NCI-H1048 (cell line): ENCODE measurements at places on chromosomes 11 and 22.

DNA sequence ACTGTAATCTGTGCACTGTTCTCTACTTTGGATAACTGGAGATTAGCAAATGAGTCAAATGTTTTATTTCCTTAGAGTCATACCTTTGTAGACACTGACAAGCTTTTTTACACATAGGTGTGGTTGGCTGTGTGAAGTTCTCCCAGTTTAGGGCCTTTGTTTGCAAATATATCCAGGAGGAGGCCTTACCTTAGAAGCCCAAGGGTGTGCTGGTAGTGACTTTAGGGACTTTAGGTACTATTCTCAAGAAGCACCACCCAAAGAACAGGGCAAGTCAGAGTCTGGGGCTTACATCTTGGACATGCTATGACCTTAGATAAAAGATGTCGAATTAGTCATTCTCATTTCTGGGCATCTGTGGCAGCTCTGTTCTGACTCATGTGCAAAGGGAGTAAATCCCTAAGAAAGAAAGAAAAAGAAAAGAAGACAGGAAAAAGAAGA lies 4.8 kb upstream of the FAR1 start:
- DNase-seq, result no peak

- no peak for DNase-seq
Observed at GRCh38 chr11:115924744-115925567, 420.7 kb upstream of the CADM1 start.

DNA sequence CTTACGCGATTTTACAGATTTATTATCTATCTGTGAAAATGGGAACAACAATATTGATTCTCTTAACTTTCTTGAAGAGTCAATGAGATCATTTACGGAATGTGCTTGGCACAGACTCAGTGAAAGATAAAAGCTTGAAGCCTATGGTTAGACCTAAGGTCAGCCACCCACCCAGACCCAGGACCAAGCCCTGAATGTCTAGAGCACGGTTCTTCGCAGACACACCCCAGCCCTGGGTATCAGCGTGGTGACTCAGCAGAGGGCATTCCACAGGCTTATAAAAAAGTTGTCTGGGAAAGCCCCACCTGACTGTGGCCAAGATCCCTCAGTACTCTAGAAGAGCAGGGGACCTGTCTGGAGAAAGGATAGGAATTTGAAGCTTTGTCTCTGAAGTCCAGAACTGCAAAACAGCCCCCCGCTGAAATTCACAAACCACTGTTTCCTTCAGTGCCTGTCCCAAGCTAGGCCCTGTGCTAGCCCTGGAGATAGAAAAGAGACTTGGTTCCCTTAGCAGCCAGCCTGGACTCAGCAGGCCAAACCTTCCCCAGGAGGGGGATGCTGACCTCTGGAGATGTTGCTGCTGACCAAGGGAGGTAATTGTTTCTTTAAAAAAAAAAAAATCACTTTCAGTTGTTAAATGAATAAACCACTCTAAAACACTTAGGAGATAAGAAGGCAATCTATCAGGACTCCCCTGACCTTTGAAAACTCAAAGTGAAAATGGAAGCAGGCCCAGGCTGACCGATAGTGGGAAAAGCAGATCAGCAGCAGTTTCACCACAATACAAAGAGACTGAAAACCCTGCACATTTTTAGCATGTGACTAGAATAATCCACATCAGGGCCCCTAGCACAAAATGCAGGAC lies 114.0 kb downstream of the ABTB2 start:
- no peak for DNase-seq

GRCh38 chr22:21677606-21678443 lies 12.0 kb downstream of the PPIL2 start:
- DNase-seq, result no peak
